Gastrocnemius medialis (tissue), 4 donors: ENCODE measurements at places on chromosomes 16 and 17. TPM values are rescaled to one million over a fixed set of nuclear protein-coding genes. Genes with fewer than 3 reads are reported as not detected.
A peak's percentile ranks its signal among the peaks of the same experiment; 100 is the strongest.

- DNase-seq: peak; percentile 66
These were observed 10.0 kb downstream of the BAIAP2 start for GRCh38 chr17:81044764-81045589.

- DNase-seq: no peak
These were observed 6.9 kb upstream of the FBXL20 start for GRCh38 chr17:39408360-39408759.

DNA sequence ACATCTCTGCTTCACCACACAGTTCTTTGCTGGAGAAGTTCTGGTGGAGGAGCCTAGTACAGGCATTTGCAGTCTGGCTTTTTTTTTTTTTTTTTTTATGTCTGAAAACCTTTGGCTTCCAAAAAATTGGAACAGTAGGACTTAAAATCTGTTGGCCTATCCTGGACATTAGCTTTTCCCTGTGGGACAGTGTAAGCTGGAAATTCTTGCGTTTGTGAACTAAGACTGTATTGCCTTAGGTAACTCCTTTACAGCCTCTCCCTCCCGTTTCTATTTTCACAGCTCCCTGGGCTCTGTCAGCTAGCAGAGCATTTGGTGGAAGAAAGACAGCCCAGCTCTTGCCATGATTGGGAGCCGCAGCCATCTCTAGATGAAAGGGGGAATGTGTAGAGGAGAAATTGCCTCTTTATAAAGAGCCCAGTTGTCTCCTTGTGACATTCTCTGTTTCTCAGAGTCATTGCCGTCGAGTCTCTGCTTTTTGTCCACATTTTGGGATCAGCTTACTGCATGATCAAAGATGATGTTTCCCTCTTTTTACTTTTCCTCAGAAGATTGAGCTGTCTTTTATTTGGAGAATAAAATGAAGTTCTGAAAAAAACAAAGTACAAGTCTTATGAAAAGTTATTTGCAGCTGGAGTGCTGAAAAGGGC, 227.5 kb downstream of the SPECC1 start:
- no peak for DNase-seq

Gene KRT14
- not detected for total RNA-seq

DNA sequence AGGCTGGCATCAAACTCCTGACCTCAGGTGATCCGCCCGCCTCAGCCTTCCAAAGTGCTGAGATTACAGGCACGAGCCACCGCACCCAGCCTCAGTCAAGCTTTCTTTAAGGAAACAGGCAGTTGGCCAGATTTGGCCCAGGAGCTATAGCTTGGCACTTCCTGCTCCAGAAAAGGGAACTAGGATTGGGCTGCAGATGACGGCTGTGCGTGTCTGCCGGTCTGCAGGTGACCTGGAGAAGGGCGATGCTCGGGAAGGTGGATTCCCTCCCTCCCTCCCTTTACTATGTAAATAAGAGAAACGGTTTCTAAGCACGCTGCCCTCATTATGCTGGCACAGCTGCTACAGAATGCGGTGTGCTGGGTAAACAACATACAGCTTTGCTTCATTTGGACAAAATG, 215.9 kb downstream of the RPTOR start:
- DNase-seq: no peak

DNA sequence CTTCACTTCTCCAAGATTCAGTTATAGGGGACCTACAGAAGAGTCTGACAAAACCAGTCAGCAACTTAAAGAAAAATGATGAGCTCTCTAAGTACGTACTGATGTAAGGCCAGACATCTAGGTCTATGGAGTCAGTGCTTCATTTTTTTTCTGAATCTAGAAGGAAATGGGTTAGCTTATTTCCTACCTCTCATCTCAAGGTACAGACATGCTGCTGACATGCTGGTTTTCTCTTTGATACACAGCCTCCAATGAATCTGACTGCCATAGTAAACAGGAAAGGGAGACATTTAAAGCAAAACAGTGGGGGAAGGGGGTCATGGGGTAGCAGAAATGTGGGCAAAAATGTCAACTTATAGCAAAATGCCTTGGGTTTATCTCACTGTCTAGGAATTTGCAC, 16.4 kb downstream of the CDR2 start:
- DNase-seq: no peak

DNA sequence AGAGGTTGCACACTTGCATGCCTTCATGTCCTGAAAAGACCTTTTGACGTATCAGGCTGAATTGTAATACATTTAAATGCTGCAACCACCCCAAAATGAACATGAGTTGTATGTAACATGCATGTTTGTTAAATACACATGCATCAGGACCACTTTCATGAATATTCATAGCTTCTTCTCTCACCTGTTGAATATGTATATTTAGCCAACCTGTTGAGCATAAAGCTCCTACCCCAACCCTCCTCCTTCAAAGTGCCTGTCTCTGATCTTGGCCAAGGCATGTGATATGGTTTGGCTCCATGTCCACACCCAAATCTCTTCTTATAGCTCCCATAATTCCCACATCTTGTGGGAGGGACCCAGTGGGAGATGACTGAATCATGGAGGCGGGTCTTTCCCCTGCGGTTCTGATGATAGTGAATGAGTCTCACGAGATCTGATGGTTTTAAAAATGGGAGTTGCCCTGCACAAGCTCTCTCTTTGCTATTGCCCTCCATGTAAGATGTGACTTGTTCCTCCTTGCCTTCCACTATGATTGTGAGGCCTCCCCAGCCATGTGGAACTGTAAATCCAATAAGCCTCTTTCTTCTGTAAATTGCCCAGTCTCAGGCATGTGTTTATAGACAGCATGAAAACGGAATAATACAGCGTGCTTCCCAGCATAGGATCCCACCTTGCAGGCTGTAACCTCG, 3.8 kb upstream of the CRYM start:
- DNase-seq: no peak

DNA sequence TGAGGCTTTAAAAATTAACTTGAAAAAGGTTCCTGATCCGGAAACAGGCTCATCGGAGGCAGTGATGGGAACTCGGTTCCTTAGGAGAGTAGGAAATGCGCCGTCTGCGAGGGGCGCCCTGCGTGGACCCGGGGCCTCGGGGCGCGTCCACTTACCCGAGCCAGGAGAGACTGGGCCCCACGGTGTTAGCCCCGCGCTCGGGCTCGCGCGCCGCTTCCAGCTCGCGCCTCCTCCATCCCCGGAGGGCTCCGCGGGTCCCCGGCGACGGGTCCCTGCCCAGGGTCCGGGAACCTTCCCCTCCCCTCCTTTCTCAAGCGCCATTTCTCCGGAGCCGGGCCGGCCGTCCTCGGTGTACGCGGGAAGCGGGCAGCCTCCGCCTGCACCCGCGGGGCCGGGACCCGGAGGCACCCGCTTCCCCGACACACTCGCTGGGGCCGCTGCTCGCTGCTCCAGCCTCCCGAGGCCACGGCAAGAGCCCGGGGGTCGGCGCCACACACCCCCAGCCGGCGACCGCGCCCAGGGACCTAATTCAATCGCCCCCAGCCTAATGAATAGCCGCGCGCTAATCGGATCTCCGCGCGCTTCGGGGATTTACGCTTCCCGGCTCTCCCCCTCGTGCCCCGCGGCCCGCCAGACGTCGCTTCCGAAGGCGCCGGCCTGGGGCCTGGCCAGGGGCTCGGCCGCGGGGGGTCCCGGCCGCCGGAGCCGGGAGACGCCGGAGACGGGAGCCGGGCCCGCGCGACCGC, 2.2 kb upstream of the BAHCC1 start:
- DNase-seq: no peak

GRCh38 chr16:6482696-6483468, 849.8 kb upstream of the RBFOX1 start:
- no peak for DNase-seq

DNA sequence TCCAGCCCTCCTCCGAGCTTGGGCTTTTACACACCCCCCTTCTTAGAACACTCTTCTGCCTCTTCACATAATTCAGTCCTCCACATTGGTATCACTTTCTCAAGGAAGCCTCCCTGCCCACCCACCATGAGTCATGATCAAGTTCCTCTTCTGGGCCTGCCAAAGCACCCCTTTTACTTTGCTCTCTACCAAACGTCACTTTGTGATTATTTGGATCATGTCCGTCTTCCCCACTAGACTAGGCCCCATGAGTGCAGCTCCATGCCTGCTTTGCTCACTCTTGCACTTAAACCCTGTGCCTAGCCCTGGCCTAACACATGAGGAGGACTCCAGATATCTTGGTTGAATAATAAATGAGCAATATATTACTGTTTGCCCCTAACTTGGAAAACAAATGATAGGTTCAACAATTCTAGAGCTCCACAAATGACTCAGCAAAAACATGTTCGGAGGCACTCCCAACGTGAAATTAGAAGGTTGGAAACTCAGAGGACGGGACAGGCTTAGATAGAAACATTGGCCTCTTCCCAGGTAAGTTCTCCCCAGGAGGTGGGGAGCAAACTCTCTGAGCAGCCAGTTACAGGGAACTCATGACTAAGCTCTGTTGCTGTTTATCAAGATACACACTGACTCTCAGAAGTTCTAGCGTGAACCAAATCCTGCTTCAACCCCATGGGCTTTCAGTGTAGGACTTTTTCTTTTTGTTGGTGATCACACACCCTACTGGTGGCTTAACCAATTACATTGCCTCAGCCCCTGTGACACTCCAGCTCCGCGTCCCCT, 28.3 kb downstream of the G6PC1 start:
- peak; percentile 5 for DNase-seq
